ENCODE measurements at places on chromosomes 16 and 17. TPM values are rescaled to one million over a fixed set of nuclear protein-coding genes. Genes with fewer than 3 reads are reported as not detected.

GPRC5B gene
- total RNA-seq = 39.9 TPM

NEUROD2 gene
- total RNA-seq = not detected

CD300E gene
- 0.09 TPM for total RNA-seq

CTRB1 gene
- 0.75 TPM for total RNA-seq

RASD1 gene
- 5.2 TPM for total RNA-seq

CTRB2 gene
- not detected for total RNA-seq

TRIM47 gene
- total RNA-seq = 25.9 TPM

CFAP119 gene
- total RNA-seq = 1.8 TPM

KRTAP4-3 gene
- total RNA-seq = not detected

FAM20A gene
- total RNA-seq = 5.7 TPM

CDH13 gene
- total RNA-seq = 47.9 TPM

PTX4 gene
- total RNA-seq = 0.40 TPM

OR1F1 gene
- not detected for total RNA-seq

KRTAP4-5 gene
- not detected for total RNA-seq

DPEP2 gene
- total RNA-seq = 0.75 TPM

CES3 gene
- 0.22 TPM for total RNA-seq

SPNS3 gene
- total RNA-seq = 0.44 TPM

EPN2 gene
- 19.7 TPM for total RNA-seq

PVALEF gene
- 1.2 TPM for total RNA-seq

TLCD2 gene
- 2.6 TPM for total RNA-seq

SAMD14 gene
- 1.5 TPM for total RNA-seq

KCNH4 gene
- total RNA-seq = not detected

NAGS gene
- 0.58 TPM for total RNA-seq

MYH1 gene
- total RNA-seq = 3.4 TPM

ZNF385C gene
- 2.8 TPM for total RNA-seq
